ENCODE measurements at places on chromosomes 13 and 19. TPM values are rescaled to one million over a fixed set of nuclear protein-coding genes. Genes with fewer than 3 reads are reported as not detected.

DNA sequence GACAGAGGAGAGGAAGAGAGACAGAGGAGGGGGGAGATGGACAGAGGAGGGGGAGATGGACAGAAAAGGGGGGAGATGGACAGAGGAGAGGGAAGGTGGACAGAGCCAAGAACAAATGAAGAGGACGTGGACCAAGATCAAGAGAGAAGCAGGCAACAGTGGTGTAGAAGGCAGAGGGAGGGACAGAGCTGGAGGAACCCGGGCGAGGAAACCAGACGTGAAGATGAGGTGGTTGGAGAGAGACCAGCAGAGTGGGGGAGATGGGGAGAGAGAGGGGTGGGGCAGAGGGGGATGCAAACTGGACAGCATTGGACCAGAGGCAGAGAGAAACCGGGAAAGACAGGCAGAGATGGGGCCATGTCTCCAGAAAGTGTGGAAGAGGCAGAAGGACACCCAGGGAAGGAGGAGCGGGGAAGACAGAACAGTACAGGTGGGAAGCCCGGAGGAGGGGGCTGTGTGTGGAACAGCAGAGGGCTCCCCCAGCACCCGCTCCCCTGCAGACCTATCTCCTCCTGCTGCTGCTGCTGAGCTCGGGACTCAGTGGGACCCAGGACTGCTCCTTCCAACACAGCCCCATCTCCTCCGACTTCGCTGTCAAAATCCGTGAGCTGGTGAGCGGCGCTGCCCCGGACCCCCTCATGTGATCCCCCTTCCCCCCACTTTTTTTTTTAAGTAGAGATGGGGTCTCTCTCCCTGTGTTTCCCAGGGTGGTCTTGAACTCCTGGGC lies 1.3 kb downstream of the FLT3LG start:
- DNase-seq = no peak

DNA sequence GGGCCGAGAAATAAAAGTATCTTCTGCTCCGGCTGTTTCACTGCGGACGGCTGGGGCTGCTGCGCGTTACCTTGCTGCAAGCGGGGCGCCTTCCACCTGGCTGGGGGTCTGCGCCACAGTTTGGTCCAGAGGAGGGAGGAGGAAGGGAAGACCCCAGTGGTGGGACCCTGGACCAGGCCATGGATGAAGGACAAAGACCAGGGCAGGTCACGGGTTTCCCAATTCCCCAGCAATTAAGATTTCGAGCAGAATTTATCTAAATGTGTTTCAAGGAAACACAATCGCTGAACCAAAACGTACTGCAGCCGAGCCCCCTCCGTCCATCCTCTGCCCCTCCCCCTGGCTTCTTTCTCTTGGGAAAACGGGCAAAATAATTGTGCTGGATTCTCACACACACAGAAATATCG lies 2.9 kb downstream of the SOX1 start:
- no peak for DNase-seq

GRCh38 chr19:47229676-47230053 lies 1.3 kb downstream of the BBC3 start:
- DNase-seq = no peak

- DNase-seq = no peak
Observed at GRCh38 chr19:52748336-52748950, 13.6 kb upstream of the ZNF611 start.

- DNase-seq = no peak
Observed at GRCh38 chr19:53896682-53897081, 12.4 kb upstream of the CACNG7 start.

Gene PSG11
- 0.24 TPM for polyA plus RNA-seq

Gene FOSB
- polyA plus RNA-seq = 89.1 TPM
